ENCODE measurements at places on chromosomes 6 and 20.

GRCh38 chr6:110063594-110064263, 85.6 kb downstream of the GPR6 start:
- DNase-seq: no peak

- peak; percentile 95 for DNase-seq
These were observed 344.2 kb downstream of the RFPL4B start for GRCh38 chr6:112691289-112691688.

- no peak for DNase-seq
These were observed 118.0 kb upstream of the THEMIS start for GRCh38 chr6:128018821-128019220.

DNA sequence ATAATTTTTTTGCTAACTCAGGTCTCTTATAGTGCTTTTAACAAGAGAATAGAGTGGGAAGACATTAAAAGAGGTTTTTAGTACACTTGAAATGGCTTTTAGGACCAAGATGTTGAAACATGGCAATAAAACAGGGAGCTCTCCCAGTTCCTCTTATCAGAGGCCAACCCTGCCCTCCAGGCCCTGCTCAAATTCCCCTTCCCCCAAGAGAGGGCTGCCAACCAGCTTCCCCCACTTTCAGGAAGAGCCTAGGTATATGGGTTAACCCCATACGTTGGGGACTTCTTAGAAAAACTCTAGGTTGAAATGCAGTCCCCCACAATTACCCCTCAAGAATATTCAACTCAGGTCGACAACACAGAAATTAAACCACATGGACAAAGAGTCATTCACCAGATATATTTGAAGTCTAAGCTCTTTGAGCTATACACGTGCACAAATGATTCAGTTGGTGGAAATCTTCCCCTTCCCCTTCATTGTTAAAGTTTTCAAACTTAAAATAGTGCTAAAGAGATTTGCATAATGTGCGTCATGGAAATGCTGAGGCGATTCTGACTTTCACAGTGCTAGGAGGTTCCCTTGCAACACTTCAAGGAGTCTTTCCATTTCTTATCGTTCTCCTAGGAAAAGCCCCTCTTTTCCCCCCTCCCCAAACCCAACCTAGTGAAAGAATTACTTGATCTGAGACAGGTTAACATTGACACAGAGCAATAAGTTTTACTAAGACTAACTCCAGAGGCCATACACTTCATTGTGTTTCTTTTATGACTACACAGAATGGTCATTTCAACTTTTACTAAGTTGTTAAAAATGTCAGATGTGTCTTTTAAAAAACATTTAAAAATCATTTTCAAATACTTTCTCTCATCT, 49.8 kb upstream of the ENPP5 start:
- DNase-seq: no peak

DNA sequence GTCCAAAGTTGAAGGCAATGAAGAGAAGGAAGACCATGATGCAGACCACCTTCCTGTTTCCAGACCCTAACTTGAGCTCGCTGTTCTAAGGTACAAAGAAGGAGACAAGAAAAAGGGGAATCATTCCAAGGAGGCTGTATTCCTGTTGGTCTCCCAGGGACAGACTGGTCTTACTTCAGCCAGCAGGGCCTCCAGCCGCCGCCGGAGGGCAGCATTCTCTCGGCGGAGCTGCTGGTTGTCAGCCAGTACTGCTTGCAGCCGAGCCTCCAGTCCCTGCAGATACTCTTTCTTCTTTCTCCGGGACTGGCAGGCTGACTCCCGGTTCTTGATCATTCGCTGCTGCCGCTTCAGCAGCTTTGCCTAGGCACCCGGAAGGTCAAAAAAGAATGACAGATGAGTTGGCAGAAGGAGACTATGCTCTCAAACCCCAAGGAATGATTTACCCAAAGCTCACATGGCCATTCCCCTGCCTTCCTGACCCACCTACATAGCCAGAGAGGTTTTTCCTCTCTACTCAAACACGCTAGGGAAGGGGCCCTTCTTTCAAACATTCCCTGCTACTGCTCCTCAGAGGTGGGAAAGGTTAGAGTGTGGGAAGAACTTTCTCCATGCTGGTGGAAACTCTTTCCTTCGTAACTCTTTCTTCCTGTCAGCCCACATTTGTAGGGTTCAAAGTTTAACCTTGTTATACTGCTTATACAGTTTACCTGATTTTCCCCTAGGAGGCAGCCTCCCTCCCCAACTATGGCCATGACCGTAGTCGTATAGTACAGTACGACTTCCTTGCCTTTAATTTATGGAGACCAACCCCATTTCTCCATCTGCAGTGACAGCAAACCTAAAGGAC, 9.0 kb downstream of the ATF6B start:
- peak; percentile 86 for DNase-seq

DNA sequence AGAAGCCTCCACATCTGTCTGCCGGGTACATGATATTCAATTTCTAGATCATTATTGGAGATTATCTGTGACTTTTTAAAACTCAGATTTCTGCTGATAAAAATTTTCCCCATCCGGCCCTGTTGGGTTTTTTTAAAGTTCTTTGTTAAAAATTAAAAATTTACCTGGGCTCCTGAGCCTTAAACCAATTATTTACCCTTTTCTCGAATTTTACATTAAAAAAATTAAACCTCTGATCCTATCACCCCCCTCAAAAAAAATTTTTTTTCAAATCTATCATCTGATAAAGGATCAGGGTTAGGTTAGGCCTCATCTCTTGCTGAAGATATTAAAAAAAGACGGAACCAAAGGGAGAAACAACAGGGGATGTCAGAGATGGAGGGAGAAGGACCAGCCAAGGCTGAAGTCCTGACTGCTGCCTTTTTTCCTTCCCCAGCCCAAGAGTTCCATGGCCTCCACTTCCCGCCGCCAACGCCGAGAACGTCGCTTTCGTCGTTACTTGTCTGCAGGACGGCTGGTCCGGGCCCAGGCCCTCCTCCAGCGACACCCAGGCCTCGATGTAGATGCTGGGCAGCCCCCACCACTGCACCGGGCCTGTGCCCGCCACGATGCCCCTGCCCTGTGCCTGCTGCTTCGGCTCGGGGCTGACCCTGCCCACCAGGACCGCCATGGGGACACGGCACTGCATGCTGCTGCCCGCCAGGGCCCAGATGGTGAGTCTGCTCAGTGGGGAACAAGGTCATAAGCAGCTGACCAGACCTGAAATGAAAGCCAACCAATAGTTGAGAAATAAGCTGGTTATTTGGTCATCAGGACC, 527 bp downstream of the NFKBIL1 start:
- no peak for DNase-seq
